ENCODE measurements at places on chromosomes 3 and 15.
A peak's percentile ranks its signal among the peaks of the same experiment; 100 is the strongest.

- DNase-seq: no peak
Observed at GRCh38 chr15:63727542-63727941, 106.2 kb downstream of the HERC1 start.

DNA sequence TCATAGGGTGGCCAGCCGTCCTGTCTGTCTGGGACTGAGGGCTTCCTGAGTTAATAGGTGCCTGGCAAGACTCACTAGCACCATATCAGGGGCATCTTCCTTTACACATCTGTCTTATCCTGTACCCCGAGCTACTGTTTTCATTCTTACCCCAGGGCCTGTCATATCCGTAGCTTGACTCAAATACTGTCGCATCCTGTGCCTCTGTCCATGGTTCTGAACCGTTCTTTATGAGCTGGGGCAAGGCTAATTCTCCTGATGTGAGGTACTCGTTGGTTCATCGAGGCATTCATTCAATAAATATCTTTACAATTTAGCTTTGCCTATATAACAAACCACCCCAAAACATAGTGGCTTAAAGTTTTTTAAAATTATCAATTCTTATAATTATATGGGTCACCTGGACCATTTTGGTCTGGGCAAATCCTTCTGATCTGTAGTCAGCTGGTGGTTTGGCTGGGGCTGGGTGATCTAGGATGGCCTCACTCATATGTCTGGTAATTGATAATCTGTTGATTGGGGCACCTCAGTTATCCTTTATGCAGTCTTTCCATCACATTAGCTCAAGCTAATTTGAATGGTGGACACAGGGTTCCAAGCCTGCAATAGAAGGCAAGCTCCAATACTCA is 121.2 kb downstream of the TLE3 start:
- peak; percentile 72 for DNase-seq

GRCh38 chr15:59457103-59457502 is 19.1 kb downstream of the FAM81A start:
- DNase-seq: no peak

DNA sequence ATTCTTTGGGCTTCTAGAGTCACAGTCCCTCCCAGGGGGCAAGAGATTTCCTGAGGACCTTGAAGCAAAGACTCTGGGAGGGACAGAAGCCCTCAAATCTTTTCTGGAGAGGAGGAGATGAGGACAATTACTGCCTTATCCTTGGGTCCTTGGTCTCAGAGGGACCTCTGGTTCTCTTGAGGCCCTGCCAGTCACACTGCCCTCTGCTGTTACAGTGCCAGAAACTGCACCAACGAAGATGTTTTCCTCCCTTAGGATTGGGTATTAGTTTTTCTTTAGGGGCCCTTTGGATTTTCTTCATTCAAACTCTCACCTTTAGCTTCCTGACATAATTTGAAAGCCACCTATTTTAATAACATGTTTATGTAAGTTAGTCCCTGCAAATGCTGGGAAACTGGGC is 58.2 kb upstream of the SCN5A start:
- no peak for DNase-seq

DNA sequence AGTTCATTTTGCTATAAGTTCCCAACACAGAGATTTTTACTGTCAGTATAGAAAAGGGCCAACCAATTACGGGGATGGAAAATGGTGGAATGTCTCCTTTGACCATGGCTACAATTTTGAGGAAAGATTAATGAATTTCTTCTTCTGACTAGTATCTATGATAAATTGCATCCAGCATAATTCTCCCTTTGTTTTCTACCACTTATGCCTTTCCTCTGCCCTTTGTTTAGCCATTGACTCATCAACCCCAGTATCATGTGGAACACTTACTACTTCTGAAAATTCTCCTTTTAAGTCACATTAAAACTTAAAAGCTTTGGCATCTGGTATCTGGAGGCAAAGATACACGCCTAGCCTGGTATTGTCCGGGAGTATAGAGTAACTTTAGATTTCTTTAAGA is 92.9 kb upstream of the CADPS start:
- no peak for DNase-seq

DNA sequence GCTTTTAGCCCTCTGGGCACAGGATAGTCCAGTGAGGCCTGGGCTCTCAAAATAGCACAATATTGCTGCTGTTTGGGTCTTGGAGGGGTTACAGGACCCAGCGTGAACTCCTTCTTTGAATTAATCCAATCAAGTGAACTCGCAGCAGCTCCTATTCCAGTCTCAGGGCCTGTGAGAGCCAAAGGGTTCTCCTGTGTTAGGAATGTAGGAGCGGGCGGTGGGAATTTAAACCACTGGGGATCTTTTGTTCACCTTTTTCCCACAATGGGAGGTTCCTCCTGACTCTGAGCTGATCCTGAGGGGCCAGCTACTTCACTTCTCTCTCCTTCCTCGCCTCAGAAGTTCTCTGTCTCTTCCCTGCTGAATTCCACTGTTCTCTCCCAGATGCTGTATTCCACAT is 504.0 kb downstream of the UNC13C start:
- DNase-seq: no peak

DNA sequence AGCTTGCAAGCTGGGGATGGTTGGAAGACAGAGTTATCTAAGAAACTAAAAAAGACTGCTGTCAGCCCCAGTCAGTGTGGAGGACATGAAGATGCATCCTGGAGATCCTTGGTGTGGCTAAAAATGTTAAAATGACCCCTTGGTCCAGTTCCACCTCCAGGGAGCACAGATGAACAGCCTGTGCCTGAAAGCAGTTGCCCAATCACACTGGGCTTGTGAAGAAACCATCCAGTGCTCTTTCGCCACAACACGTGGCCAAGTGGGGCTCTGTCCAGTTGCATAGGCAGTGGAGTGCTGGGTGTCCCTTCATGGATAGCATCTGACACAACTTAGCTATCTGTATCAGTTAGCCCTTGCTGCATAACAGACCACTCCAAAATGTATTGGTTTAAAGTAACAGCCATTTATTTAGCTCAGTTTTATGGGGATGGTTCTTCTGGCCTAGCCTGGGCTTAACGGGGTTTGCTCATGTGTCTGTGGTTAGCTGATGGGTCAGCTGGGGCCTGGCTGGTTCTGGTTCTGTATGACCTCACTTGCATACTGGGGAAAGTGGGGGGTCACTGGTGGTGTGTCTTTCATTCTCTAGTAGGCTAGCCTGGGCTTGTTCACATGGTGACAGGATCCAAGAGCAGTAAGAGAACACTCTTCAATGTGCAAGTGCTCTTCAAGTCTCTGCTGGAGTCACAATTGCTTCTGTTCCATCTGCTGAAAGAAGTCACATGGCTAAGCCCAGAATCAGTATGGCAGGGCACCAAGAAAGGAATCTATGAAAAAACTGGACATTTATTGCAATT is 226.2 kb downstream of the PDCD6IP start:
- no peak for DNase-seq

DNA sequence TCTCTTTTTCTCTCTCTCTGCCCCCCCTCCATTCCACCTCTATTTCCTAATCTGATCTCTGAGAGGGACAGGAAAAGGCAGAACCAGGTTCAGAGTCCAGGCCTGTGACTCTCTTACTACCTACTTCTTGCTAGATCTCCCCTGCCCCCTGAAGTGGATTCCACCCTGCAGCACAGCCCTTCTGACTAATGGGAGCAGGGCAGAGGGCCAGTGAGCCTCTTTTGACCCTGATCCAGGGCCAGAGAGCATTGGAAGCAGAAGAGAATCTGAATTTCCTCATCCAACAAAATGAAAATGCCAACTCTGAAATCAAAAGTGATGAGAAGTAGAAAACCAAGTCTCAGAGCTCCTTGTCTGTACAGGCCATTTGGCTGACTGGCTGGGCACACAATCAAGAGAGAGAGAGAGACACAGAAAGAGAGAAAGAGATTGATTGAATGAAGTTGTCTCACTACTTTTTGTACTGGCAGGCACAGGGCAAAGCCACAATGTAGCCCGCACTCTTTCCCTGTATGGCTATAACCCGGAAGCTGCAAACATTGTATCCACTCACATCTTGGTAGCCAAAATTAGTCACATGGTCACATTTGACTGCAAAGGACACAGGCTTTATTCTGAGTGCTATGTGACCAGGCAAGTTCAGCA is 31.6 kb upstream of the GLCE start:
- DNase-seq: no peak

DNA sequence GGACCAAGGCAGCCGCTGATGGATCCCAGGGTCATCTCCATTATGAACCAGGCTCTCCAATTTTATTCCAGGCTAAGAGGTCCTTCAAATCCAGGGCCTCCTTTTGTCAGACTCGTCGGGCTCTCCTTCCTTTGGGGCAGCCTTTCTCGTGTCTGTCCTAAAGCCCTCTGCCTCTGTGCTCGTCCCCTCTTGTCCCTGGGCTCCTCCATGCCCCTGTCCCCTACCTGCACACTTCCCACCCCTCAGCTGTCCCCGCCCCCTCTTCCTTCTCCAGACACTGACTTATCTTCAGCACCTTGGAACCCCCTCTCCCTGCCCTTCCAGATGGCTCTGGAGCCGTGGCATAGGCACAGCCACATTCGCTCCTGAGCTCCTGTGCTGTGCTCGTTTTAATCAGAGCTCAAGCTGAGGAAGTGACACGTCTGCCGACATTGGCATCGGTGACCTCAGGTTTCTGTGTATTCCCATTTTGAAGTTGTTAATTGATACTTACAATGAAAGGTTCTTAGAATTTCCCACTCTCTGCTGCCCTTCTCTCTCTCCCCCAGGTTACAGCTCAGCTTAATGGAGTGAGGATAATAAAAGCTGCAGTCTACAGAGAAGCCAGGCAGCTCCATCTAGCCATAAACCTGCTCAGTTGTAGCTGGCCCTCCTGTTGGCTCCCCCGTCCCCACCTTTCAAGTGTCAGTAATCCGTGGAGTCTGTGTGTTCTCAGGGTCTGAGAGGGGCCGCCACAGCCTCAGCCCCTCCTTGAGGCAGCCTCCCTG is 51.1 kb upstream of the SEC22A start:
- DNase-seq: no peak

- peak; percentile 16 for DNase-seq
Observed at GRCh38 chr3:79383402-79384012, 384.3 kb downstream of the ROBO1 start.

GRCh38 chr15:87965304-87965703 is 291.2 kb downstream of the NTRK3 start:
- DNase-seq: peak; percentile 42

DNA sequence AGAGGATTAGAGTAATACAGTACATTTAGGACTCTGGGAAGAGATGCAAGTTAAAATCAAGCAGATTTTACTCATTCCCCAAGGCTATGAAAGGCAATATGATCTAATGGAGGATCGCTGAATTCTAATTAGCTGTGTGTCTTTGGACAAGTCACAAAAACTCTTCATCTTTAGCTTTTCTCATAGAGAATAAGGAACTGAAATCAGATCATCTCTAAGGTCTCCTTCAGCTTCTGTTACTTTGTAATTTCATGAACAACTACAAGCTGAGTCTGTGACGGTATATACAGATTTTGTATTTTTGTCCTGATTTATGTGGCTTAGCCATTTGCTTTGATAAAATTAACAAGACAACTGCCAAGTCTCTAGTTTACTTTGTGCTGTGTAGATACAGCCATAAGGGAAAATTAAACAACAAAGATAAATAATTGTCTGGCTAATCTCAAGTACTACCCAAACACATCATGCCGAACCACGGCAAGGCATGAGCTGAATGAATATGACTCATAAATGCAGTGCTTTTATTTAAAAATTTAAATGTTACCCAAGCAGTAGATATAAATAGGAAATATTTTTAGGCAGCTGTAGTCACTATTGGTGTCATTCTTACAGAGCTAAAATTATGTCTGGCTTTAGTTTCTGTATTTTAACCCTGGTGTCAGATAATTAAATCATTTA is 81.5 kb downstream of the GAP43 start:
- DNase-seq: no peak

DNA sequence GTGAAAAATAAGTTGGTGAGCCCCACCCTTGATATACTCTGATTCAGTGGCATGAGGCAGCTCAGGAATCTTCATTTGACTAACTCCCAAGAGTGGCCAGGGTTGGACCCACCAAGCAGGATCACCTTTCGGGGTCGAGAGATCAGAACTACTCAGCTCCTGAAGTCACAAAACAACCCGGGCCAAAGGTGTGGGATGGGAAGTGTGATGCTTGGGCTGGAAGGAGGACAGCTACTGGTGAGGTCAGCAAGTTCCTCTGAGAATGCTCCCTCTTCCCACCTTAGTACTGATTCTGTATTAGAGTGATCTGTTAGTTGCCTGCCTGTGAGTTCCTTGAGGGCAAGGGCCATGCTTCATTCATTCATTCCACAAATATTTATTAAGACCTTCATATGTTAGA is 15.1 kb downstream of the ESYT3 start:
- no peak for DNase-seq

DNA sequence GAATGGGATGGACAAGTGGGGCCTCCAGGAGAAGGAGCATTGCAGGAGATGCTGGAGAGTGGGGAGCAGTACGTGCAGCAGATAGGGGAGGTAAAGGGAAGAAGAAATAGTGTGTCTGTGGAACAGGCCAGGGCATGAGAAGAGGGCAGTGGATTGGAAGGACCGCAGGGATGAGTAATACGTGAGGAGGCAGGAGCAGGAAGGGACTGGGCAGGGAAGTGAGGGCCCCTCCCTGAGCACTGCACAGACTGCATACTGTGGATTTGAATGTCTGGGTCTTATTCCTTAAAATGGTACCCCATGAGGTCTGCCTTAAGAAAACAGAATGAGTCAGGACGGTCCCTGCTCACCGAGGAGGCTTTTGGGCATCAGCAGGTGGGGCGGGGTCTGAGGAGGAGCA is 210.0 kb upstream of the NDN start:
- no peak for DNase-seq

DNA sequence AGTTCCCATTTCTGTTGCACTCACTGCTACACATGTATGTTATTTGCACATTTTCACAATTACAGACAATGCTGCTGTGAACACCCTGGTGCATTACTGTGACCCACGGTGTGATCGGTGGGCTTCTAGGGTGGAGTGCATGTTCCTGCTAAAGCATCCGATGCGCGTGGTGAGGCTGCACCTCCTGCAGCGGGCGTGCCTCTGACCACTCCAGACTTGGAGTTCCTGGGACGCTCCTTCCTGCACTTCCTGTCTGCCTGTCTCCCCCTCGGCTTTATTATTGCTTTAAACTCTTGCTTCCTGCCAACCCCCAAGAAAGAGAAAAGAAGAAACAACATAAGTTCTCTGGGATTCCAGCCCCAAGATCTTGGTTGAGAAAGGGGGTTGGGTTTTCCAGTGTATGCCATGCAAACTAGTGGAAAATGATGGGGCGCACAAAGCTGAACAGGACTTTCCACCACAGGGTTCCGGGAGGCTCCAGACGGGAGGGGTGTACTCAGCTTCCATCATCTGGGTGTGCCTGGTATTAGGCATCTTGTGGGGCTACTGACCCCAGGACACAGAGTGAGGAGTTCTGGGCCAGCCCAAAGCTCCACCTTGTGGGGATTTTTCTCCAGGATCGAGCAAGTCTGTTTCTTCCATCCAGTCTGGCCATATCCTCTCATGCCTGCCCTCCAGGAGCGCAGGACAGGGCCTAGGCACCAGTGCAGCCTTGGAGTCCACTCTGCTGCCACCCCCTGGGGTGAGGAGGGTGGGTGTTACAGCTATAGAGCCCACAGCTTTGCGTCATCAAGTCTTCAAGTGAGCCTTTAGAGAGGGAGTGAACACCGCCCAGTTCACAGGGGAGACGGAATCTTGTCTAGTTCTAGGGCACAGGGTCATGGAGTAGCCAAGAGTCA is 11.2 kb downstream of the RPL32 start:
- no peak for DNase-seq

GRCh38 chr3:133055339-133055738 is 17.1 kb downstream of the TMEM108 start:
- DNase-seq: peak; percentile 35

Data from spinal cord (tissue), 10 donors.